Progenitor cell of endocrine pancreas (in vitro differentiated cells): ENCODE measurements at places on chromosomes 12 and 14. TPM values are rescaled to one million over a fixed set of nuclear protein-coding genes. Genes with fewer than 3 reads are reported as not detected.

DNA sequence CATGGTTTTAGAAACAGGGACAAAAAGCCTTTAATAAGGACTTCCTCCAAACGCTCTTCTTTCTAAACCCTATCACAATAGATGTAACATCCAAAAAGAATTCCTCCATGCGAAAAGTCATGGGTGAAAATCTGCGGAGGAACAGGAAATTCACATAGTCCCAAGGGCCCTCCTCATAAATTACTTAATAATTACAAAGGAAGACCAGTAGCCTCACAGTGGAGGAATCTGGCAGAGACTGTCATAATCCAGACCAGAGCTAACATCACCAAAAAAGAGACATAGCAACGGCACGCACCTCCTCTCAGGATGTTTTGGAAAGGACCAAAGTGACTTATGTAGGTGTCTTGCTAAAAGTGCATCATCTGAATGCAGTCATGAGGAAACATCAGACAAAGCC, 165.7 kb downstream of the ANO2 start:
- DNase-seq, result no peak

DNA sequence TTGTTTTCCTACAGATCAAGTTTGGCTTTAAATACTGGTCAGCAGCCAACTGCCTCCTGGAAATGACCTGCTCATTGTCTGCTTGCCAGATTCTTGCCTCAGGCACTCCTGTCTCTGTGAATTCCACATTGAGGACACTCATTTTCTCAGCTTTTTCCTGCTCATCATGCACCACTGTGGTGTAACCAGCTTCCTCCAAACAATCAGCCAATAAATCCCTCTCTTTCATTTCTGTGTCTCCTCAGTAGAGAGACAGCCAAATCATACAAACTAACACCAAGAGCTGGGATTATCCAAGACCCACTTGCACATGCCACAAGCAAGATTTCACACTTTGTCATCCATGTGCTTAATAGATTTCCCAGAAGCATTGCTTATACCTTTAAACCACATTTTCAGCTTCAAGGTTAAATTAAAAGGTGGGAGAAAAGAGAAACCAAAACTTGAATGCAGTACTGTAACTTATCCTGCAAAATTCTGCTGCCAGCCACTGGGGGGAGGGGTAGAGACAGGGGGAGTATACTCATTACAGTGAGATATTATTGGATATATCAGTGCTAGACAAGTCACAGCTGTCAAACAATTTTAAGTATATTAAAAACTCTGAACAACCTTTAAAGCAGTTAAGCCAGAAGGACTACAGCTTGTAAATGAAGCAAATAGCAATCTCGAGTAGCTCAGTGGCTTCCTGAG, 105.0 kb downstream of the PPP2R5E start:
- no peak for DNase-seq

DNA sequence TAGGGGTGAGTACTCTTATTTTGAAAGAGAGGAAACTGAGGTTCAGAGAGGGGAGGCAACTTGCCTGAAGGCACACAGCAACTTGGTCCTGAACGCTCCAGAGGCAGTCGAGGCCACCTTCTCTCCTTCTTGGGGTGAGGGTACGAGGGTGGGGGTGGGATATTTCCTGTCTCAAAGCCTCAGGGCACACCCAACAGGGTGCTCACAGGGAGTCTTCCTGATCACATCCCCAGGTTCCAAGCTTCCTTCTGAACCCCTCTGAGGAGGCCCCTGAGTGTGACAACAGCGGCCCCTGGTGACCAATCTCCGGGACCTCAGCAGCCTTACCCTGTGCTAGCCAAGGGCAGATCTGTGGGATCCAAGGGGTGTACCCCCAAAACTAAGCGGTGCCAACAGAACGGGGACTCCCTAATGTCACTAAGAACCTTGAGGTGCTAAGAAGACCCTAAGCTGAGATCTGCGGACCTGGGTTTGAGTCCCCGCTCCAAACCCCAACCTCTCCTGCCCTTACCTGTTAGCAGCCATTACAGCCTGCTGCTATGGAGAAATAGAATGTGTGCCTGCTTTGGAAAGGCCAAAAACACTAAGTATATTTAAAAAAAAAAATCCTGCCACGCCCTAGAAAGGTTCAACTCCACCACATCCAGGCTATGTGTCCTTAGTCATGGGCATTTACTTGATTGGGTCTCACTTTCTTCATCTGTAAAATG, 57.9 kb downstream of the TRPV4 start:
- peak; percentile 75 for DNase-seq

The MMP17 gene
- total RNA-seq, result 0.48 and 0.49 TPM in 2 replicates

DNA sequence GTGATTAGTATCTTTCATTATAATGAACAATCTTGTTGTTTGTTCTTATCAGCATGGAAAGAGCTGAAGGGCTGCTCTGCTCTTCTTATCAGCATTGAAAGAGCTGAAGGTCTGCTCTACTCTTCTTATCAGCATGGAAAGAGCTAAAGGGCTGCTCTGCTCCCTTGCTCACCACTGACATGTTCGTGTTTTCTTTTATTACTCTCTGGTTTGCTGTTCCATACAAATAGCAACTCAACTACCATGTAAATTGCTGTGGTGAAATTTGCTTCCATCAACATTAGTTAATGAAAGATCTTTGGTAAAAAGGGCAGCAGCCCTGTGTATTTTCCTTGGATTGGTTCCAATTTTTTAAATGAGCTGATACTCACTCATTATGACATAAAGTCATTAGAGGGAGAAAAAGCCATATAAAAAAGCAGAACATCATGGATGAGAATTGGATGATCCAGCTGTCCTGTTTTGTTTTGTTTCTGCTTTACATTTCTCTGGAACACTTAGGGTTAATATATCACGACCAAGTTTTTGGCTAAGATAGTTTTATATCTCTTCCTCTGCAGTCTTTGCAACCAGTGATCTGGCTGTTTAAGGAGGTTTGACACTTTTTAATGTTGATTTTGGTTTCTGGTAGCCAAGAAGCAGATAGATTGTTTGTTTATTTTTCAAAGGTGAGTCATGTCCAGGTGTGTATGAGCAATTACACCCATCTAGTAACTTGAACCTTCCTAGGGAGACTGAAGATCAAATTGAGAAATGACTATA, 356.6 kb downstream of the CEP128 start:
- DNase-seq, result no peak

DNA sequence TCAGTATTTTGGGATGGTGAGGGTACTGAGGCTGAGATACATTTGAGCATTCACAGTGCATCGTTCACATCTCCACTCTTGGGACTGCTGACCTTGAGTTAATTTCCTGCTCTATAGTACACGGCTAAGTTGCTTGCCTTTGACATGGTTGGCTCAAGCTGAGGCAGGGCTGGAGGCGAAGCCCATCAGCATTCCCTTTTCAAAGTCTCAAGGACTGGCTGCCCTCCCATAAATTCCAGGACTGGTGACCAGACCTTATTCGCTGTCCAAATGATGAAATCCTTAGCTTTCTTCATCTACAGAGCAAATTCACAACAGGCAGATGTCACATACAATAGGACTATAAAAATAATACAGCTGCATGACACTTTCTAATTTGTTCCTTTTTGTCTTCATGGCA, 85.9 kb downstream of the SSPN start:
- DNase-seq, result no peak

DNA sequence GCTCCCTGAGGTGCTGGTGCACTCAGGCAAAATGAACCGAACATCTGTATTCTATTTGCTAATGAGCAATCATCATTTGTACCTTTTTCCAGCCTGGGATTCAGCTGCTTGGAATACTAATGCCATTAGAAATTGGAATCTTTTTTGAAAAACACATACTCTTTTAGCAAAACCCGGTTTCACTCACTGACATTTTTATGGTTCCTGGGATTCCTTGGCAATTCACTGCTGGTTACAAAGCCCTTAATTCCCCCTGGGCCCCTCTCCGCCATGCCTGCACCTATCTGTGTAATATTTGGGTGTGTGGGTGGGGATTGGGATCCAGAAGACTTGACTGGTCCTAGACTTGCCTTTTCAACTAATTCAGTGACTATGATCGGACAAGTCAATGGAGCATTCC, 199.1 kb downstream of the FOXN3 start:
- DNase-seq, result no peak

The VIPAS39 gene
- 30.7 and 33.7 TPM in 2 replicates for total RNA-seq

GRCh38 chr12:92911339-92911738, 17.8 kb downstream of the EEA1 start:
- DNase-seq, result no peak

DNA sequence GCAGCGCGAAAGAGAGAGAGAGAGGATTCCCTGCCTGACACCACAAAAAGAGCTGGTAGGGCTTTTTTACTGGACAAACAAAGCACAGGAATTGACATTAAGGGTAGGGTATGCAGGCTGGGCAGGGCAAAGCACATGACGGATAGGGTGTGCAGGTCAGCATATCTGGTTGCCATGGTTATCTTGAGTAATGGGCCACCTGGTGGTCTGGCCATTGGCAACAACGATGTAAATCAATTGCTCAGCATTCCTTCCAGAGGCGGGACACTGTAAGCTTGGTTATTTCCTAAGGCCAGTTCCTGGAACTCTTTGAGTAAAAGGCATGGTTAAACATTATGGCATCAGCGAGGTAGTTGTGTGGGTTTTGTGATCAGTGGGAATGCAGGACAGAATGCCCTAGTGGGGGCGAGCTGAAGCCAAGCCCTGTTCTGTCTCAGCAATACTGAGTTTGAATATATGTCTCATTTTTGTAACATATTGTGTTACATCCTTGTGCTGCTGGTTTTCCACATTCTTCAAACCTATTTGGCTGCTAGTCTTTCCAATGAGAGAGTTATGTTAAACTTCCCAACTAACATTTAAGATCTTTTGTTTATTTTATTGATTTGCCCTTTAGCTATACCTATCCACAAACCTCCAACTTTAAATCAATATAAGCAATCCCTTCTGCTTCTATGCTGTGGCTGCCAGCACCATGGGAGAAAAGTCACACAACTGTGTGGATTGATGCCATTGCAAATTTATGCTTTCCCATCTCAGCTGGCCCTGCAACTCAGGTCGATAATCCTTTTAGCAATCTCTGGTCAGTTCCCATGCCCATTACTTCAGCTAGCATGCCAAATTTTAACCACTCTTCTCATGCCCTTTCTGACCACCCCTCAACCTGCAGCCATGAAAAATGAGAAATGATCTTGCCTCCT, 396.7 kb upstream of the PDE3A start:
- DNase-seq, result peak; percentile 80

The BDKRB2 gene
- total RNA-seq, result 0.36 and 0.42 TPM in 2 replicates

DNA sequence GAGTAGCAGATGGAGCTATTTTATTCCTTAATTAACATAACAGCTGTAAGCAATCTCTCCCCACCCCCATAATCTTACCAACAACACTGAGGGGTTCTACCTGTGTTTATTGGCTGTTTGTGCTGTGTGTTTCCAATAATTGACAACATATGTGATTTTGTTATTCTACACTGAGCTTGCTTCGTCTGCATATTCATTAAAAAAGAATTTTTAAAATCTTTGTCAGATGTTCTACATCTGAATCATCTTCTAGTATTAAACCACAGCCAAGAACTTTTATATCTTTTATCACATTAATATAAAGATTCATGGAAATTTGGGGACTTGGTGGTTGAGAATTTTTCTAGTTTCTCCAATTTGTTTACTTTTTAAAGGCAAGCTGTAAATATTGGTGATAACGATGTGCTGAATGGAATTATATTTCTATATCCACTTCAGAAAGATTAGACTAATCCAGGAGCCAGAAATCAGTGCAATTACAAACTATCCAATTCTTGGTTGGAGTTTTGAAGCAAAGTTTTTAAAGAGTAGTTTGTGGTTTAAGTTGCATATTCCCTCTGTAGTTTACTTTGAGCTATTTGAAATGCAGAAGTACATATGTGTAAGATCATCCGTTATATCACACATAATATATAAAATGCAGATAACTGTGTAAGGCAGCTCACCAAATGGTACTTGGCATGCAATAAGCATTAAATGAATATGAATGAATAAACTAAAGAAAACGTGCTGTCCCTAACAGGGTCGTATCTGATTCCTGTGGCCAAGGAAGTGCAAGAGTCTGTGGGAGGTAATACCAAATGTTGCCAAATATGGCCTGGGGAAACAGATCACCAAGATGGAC, 206.9 kb downstream of the PELI2 start:
- no peak for DNase-seq
